ENCODE measurements at places on chromosomes 2 and 18. TPM values are rescaled to one million over a fixed set of nuclear protein-coding genes. Genes with fewer than 3 reads are reported as not detected.
A peak's percentile ranks its signal among the peaks of the same experiment; 100 is the strongest.

DNA sequence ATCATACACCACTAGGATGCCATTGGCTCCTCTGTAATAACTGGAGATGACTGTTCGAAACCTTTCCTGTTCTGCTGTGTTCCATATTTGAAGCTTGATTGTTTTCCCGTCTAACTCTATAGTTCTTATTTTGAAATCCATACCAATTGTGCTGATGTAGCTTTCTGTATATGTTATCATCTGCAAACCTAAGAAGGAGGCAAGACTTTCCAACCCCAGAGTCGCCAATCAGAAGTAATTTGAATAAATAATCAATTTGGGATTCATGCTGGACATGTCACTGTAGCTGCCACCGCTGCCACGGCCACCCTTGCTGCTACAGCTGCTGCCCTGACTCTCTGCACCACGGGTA, 20.7 kb downstream of the STAT1 start:
- DNase-seq, result no peak

DNA sequence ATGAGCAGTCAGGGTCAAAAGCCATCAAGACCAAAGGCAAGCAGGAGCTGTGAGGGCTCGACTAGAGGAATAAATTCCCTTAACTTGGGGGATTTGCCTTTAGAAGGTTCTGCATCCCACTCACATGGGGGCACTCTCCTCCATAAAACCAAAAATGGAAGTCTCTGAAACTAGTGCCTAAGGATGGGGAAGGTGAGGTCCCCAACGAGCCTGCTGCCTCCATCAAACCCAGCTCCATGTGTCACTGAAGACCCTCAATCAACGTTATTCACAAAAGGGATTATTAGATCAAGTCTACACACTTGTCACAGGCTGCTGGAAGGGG, 254.9 kb upstream of the NCKAP5 start:
- DNase-seq, result no peak

DNA sequence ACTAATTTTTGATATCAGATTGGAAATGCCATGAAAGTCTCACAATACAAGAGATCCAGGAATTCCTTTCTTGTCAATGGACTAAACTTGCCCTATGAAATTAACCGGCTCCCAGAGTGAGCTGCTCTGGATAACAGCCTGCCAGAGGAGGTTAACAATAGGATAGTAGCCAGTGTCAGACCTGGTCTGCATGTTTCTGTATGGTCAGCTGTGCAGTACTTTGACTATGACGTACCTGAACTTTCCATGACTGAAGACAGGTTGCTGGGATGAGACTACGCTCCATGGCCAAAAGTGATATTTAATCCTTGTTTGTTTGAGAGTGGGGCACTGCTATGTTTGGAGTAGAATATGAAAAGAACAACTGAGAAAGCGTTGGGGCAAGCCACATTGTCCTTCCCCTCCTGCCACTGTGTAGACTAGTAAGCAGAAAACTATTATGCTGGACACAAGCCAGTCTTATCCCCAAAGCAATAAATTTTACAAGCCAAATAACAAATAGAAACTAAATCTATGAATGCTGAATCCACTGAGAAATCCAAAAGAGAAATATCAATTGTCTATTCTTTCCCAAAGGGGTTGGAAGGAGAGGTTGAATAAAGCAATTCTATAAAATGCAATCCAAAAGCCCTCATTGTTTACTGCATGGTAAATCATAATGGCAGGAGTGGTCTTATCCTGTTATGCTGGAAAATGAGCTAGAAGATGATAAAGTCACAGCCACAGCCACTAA, 115.5 kb upstream of the CYP26B1 start:
- no peak for DNase-seq

DNA sequence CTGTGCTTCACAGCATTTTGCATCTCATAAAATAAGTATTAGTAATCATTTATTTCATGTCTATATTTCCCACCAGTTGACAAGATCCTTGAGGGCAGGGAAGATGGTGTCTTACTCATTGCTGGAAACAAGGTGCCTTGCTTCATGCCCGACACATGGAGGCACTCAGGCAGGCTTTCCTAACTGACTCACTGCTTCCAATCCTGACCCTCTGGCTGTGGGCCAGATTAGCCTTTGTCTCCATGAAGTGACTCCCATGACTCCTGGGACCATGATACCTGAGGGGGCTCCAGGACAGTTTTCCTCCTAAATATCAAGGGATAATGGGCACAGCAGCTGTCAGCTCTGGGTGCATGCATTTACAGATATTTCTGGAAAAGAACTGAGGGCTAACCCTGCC, 275.1 kb downstream of the AGPS start:
- peak; percentile 32 for DNase-seq

- DNase-seq, result peak; percentile 16
Measured at GRCh38 chr2:204072443-204073324, 136.1 kb downstream of the ICOS start.

DNA sequence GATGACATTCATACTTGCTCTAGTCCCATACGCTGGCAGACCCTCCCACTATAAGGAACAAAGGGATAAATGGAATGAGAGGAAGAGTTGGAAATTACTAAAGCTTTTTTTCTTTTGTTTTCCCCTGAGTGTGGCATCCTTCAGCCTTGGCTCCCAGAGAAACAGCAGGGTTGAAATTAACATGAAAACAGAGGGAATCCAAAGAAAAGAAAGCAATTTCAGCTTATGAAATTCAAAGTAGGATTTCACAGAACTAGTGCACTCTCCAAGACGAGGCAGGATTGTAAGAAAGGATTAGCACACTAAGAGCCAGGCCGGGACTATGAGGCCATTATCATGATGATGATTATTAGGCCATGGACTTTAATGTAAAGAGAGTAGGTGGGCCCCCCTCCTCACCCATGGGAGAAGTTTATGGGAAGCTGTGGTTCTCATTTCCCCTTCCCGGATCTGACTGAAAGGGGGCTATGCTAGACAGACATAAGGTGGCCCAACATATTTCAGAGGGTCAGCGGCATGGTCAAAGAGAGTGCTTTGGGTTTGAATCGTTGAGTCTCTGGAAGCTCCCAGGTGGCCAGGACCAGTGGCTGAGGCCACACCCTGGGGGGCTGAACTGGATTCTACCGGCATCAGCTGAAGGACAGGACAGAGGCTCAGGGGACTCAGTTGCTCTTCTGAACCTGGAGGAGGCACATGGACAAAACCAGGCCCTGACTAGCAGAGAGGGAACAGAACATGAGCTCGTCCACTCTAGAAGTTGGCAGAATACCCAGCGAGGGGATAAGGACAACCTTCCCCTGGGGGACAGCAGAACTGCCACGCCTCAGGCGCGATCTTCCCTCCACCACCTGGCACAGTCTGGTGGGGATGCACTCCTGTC, 100.1 kb upstream of the ARL4C start:
- DNase-seq, result no peak

DNA sequence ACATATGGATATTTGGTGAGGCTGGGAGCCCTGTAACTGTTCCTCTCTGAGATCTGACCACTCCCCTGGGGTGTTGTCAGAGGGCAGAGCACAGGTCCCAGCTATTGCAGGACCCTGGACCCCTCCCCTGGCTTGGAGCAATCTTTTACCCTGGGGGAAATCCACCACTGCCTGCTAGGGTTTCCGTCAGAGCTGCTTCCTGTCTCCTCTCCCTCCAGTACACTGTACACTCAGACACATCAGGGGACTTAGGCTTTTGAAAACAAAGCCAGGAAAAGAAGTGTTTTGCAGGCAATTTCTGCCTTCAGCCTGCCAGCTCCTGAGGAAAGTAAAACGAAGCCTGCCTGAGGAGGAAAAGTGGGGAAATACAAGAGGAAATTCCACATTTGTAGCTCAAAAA, 13.2 kb upstream of the CEP68 start:
- no peak for DNase-seq

DNA sequence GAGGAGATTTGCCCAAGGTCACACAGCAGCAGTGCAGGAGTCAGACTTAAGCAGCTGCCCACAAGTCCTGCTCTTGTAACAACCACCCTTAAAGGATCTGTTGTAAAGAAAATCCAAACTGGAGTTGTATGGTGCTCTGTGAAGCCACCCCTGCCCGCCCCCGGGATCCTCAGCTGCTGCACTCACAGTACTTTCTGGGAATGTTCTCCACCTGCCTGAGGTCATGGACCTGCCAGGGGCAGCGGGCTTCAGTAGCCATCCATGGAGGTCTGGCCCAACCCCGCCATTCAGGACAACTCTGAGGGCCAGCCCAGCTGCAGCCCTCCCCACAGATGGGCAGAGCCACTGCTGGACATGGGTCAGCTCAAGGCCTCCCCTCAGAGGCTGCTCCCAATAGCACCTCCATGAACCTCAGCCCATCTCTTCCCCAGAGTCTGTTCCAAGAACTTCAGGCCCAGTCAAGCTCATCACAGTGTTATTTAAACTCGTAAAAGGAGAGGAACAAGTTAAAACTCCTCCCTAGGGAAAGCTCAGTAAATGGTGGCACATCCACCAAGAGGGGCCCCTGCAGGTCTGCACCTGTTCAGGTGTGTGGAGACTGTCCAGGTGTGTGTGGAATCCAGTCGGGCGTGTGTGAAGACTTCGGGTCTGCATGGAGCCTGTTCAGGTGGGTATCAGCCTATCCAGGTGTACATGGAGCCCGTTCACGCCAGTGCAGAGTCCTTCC, 39.4 kb upstream of the GPC1 start:
- no peak for DNase-seq

DNA sequence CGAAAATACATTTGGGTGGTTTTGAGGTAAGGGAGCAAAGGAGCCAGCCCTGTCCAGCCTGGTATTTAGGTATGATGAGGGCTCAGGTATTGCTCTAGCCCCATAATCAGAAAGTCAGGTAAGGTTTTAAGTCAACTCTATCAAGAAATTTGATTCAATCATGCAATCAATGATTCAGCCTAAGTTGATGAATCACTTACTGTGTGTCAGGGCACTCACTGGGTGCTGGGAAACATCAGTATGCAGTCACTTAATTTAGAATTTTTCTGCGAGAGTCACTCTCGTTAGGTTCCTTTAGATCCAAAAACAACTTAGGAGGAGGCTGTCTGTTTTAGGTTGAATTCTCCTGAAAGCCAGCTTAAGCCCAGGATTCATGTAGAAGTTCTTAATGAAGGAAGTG, 17.7 kb upstream of the SERPINB2 start:
- DNase-seq, result no peak

DNA sequence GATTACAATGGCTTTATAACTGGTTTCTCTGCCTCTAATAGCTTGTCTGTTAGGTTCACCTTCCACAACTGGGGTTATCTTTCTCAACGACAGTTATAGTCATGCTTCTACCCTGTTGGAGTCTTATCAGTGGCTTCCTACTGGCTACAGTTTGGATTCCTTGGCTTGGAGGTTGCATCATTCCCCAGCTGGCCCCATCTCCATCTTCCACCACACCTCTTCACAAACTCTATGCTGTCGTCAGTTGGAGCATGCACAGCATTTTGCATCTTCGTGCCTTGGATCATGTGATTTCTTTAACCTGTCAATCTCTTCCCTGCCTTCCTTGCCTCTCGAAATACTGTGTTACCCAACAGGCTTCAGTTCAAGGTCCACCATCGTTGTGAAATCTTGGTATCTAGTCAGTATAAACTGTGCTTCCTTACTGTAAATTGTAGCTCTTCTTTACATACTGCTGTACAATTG, 316.3 kb upstream of the CXCR4 start:
- DNase-seq, result no peak

DNA sequence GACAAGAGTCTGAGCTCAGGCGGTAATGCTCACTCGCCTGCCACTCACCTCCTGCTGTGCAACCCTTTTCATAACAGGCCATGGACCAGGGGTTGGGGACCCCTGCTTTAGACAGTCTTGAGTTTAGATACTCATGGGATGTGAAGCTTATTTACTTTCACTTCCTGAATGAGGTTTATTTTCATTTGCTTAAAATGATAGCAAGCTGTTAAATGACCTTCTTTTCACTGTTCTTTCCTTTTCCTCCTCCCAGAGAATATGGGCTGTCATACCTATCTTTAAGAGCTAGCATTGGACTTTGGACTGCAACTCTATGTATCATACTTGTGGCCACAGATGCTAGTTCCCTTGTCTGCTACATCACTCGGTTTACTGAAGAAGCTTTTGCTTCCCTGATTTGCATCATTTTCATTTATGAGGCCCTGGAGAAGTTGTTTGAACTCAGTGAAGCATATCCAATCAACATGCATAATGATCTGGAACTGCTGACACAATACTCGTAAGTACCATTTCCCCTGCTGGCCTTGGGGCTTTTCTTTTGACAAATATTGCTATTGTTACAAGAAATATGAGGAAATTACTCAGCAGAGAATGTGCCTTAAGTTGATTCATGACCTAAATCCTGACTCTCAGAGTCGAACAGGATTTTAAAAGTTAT, 168.5 kb downstream of the DPP4 start:
- no peak for DNase-seq

DNA sequence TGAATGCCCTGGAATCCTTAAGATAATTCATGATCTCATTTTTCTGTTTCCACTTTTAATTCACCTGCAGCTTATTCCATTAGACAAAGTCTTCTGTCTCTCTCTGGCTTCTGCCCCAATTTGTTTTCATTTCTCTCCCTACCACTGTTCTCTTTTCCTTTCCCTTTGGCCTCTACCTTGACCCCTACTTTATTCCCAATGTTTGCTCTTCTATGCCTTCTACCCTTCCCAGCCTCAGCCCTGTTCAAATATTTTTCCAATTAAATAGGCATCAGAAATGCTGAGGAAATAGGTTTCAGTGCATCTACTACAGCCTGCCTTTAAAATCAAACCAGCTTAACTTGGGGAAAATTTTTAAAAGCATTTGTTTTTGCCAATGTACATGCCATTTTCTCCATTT, 443.7 kb upstream of the CWC22 start:
- no peak for DNase-seq

DNA sequence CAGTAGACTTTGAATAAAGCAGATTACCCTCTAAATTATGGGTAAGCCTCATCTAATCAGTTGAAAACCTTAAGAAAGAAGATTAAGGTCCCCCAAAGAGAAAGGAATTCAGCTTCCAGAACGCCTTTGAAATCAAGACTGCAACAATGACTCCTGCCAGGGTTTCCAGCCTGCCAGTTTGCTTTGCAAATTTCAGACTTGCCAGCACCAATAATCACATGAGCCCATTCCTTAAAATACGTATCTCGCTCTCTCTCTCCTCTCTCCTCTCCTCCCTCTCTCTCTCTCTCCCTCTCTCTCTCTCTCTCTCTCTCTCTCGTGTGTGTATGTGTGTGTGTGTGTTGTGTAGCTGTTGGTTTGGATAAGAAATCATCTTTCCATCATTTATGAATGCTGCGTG, 184.2 kb downstream of the PDE1A start:
- DNase-seq, result no peak

DNA sequence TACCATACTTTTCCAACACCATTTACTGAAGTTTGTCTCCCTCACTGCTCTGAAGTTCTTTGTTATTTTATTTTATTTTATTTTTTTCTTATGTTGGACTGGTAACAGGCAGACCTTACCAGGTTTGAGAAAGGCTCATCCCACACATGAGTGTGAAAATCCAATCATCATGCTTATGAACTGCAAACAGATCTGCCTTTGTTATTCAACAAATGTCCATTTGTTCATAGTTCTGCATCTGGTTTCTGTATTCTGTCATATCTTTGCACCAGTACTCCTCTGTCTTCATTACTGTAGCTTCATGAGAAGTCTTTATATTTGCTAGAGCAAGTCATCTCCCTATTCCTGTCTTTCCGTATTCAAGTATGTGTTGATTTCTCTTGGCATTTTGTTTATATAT, 5.3 kb downstream of the RNU2-63P start:
- no peak for DNase-seq

GRCh38 chr2:226408141-226408540, 391.5 kb downstream of the IRS1 start:
- DNase-seq, result no peak

DRC1 gene
- total RNA-seq, result not detected

IL37 gene
- not detected for total RNA-seq

STON1 gene
- 3.3 TPM for total RNA-seq

STEAP3 gene
- 13.1 TPM for total RNA-seq

MAP3K20 gene
- total RNA-seq, result 27.7 TPM

DYNAP gene
- total RNA-seq, result not detected

FZD7 gene
- 12.0 TPM for total RNA-seq

SRD5A2 gene
- not detected for total RNA-seq

EXOC6B gene
- 7.6 TPM for total RNA-seq
